WERI-Rb-1 (cell line): ENCODE measurements at places on chromosomes 2 and 18.

GRCh38 chr18:27461957-27462356, 276.8 kb upstream of the CHST9 start:
- DNase-seq: no peak

DNA sequence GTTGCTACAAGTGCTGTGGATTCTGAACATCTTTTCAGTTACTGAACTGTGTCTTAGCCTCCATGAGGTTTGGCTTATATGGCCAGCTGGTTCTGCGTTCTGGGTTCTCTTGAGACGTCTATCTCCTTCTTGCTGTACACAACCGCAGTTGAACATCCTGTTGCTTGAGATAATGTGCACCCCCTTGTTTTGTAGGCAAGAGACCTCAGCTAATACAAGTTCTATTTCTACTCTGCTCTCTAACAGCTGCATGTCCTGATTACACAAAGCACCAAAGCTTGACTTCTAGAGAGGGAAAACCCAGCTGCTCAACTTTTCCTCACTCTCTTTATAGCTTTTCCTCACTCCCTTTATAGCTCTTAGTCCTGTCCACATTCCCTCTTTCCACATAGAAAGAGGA, 176.0 kb downstream of the LTBP1 start:
- DNase-seq: no peak

- no peak for DNase-seq
These were observed 39.4 kb downstream of the MAP4K4 start for GRCh38 chr2:101736861-101737291.

DNA sequence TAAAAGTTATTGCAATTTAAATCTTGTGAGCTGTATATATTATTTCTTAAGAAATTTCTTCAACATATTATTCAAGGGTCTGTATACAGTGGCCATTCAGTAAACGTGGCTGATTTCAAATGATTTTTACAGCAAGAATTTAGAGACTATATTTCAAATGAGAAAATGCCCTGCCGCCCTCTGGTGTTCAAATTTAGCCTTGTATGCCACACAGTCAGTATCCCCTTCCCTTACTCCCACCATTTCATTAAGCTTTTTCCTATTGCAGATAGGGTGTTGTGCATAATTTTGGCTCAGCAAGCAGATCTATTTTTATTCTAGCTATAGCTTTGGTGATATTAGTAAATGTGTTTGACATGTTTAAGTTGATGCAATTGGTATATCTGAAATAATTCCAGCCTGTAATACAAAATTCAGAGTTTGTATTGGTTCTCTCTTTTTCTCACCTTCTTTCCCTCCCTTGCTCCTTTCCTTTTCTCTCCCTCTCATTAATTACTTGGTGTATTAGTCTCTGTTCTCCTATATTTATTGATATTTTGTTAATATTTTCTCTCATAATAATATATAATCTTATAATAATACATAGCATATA, 22.8 kb upstream of the SCN7A start:
- peak; percentile 42 for DNase-seq

DNA sequence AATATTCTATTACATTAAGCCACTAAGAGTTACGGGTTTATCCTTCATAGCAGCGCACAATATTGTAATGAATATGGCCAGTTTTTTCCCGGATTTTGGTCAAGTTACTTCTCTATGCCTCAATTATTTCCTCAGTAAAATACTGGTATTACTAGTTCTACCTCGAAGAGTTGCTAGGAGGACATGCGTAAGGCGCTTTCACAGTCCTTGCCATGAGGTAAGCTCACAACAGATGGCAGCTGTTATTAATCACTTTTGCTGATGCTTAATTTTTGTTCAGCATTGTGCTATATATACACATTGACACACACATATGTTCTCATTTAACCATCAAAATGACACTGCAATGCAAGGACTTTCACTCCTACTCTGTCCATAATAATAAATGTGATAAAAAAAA, 101.5 kb downstream of the SCG2 start:
- no peak for DNase-seq

DNA sequence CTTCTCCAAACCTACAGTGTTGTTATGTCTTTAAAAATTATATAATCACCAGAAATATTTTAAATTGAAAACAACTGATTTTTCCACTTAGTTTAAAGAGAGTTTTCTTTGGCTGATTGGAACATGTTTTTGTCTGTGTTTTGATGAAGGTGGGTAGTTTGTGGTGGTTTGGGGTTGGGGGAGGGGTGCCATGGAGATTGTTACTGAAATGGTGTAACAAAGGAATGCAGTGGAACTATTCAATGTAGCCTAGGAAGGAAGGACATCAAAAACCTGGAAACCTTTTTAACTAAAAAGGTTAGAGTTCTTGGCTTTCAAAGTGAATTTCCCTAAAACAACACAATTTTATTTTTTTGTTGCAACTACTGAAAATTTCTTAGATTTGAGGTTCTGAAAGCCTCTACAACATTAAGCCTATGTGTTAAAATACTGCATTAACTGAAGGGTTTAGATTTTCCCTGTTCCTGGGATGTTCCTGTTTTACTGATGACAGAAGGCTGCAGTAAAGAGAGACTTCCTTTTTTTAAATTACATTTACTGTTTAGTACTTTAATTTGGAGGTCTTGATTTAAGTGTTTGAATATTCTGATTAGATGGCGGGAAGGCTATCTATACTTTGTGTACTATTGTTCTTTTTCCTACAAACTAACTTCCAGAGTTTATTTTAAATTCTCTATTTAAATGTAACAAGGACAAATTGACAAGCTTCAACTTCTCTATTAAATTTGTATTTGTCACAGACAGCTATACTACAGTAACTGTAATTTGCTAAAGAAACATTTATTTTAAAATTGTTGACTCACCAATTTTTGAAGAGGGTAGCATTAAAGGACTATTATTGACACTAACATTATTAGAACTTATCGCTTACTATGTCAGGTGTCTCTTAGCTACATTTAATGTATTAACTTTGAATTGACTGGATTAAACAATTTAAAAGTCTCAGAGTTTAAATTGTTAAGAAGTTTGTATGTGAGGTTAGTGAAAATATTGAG, 87.7 kb downstream of the LIMS1 start:
- no peak for DNase-seq

DNA sequence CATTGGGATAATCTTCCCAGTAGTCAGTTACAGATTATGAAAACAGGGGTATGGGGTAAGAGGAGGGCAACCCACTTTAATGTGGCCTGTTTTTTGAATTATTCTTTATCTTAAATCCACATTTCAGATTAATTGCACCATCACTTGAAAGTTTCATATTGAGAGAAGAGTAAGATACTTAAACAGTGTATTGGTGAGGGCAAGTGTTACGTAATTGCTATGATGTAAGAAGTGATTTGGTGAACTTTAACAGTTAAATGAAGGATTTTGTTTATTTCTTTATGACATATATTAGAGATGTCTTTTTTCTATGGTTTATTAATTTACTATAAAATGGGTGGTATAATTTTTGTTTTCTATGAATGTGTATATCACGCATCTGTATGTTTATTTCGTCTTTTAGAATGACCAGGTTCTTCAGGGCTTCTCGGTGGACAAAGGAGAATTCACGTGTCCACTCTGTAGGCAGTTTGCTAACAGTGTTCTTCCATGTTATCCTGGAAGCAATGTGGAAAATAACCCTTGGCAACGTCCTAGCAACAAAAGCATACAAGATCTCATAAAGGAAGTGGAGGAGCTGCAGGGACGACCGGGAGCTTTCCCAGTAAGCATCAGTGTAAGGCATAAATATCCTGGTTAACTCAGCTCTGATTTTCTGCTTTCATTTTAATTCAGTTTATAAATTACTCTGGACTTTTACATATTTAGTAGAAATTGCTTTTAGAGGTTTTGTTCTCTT, 171.2 kb upstream of the MYO3B start:
- DNase-seq: no peak

GRCh38 chr2:217096474-217097225, 236.8 kb upstream of the TNP1 start:
- no peak for DNase-seq

GRCh38 chr2:237457388-237457941, 29.6 kb upstream of the MLPH start:
- DNase-seq: no peak

DNA sequence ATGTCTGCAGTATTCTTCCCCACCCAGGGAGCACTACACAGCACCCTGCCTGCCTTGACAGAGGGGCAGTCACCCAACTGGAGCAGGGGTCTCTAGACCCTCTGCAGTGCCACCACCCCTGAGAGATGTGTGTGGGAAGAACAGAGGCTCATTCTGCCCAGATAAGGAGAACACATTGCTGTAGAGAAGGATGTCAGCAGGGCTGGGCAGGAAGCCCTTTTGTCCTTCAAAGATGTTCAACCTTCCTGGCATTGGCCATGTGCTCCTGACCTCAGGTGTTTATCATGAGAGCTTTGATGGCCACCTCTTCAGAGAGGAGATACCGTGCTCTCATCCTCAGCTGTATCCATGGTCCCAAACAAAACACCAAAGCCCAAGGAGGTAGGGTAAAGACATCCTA, 4.6 kb upstream of the TEX51 start:
- no peak for DNase-seq

DNA sequence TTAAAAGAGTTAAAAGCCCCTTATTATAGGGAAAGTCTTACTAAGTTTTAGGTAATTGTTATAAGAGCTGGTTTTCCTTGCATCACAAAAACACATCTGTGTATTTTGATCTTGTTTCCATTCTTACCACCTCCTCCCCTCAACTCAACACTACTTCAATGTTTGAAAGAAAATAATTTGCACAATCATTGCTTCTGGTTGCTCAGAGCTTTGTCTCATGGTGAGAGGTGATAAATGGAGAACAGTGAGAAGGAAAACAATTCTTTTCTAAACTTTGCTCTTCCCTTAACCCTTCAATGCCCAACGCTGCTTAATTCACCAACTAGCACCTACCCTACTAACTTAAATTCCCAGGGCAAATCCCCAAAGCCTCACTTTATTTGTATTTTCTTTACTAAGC, 268.1 kb upstream of the LINC00305 start:
- no peak for DNase-seq
